ELF-1 (cell line): ENCODE measurements at places on chromosomes 7 and 10.

DNA sequence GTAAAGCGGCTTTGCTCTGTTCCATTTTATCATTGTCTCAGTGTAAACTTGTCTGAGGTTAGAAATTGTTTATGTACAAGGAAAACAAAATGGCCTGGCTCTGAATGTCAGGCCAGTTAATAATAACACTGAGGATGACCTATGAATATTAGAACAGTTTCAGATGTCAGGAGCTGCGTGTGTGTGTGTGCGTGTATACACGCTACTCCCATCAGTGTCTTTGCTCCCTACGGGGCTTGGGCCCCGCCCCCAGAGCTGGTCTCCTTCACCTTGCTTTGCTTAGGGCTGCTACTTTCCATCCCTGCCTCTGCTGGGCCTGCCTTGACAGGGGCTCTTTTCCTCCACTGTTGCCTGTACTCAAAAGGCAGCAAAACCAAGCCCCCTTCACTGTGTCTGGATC, 142.3 kb upstream of the BET1 start:
- no peak for DNase-seq

GRCh38 chr10:114607358-114607998, 50.6 kb downstream of the ABLIM1 start:
- DNase-seq = no peak

DNA sequence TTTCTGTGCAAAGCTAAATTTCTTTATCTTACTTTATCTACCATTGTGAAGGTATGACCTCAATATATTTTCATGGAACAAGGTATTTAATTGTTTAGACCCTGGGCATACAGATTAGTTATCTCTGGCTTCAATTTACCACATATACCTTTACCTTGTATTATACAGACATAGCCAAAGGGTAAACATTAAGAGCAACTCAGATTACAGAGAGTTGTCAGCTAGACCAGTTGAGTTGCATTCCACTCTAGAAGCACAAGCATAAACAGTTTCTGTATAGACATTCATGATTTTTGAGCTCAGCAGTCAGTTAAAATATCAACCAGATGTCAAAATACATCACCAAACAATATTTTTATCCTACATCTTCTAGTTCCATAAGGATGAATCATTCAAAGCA, 857.3 kb upstream of the ZWINT start:
- no peak for DNase-seq

- no peak for DNase-seq
Observed at GRCh38 chr10:22183771-22184461, 33.9 kb downstream of the EBLN1 start.

- no peak for DNase-seq
Observed at GRCh38 chr10:76514321-76514720, 1082.9 kb downstream of the LRMDA start.

DNA sequence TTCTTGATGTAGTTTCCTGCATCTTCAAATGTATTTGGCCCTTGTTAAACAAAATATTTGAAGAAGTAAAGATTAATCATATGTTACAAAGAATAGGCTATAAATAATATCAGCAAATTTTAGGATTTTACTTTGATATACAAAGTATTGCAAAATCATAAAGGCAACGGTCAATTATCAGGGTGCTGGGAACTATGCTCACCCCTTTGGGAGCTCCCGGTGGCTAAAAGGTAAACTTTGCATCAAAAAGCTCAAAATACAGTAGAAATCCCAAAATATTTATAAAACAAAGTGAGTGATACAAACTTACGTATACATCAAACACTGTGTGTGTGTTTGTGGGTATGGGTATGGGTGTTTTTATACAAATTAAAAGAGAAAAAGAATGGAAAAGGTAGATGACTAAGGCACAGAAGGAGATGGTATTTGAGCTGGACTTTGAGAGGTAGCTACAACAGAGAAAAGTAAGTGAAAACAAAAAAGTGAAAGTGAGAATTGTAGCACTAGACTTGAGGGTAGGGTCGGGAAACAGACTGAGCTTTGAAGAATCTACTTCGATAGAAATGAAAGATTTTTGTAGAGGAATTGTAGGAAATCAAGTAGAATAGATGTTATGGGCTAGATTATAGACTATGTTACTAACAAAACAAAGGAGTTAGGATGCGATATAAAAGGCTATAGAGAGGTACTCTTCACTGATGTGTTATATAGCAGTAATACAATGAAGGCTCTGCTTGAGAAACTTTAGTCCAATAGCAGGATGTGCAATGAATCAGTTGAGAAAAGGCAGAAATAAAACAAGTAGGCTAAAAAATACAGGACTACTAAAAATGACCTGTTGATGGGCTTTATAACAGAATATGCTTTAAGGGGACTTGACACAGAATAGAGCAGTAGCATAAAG, 52.8 kb downstream of the GNAT3 start:
- DNase-seq = no peak

DNA sequence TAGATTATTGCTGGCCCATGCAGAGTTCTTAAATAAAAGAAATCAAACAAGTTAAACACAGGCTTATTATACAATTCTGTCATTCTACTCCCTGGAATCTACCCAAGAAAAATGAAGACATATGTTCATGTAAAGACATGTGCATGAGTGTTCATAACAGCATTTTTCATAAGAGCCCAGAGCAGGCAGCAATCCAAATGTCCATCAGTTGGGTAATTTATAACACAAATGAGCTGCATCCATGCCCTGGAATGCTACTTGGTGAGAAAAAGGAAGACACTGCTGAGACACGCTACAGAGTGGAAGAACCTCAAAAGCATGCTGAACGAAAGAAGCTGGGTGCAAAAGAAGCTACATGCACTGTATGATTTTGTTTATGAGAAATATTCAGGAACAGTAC, 342.6 kb downstream of the TCERG1L start:
- no peak for DNase-seq

DNA sequence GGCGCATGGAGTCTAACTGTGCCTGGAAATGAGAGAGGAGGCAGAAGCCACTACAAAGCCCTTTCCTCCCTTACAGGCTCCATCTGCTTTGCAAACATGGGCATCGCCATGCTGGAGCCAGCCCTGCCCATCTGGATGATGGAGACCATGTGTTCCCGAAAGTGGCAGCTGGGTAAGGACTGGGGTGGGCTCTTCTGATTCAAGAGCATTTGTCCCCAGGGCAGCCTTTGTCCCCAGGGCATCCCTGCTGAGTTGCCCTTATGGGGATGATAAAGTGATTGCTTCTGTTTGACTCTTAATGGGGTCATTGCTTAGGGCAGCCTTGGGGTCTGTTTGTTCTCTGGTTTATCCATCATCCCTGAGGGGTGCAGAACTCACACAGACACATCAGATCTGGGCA, 16.8 kb downstream of the SLC18A2 start:
- peak; percentile 14 for DNase-seq

- DNase-seq = peak; percentile 70
Observed at GRCh38 chr7:122885583-122886356, 490 bp downstream of the CADPS2 start.

- no peak for DNase-seq
Observed at GRCh38 chr7:108684629-108685028, 115.0 kb downstream of the DNAJB9 start.

DNA sequence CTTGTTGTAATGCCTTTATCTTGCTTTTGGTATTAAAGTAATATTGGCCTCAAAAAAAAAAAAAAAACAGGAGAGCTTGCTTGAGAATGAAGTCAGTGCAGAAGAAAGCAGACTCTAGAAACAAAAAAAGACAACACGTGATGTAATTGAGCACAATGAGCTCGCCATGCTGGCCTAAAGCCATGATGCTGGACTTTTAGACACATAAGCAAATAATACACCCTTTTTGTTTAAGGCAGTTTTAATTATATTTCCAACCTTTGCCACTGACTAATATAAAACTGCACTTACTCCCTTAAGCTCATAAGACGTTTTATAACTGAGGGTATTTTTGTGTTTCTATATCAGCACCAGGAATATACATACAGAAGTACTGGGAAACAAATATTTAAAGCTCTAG, 798.3 kb downstream of the KCNMA1 start:
- no peak for DNase-seq

DNA sequence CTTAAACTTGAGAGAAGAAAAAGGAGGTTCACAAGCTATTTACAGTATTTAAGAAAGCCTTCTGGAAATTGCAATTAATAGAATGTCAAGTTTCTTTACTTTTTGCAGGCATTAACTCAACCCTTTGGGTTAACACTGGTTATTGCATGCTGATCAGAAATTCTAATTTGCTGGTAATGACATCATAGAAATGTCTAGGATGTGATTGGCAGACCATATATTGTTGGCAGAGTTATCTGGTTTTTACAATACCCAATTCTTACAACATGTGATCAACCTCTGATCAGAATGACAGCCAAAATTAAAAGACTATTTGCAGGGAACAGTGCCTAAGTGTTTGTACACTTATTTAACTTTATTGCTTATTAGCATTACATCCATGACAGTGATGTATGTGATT, 1.6 kb upstream of the CASD1 start:
- DNase-seq = no peak

DNA sequence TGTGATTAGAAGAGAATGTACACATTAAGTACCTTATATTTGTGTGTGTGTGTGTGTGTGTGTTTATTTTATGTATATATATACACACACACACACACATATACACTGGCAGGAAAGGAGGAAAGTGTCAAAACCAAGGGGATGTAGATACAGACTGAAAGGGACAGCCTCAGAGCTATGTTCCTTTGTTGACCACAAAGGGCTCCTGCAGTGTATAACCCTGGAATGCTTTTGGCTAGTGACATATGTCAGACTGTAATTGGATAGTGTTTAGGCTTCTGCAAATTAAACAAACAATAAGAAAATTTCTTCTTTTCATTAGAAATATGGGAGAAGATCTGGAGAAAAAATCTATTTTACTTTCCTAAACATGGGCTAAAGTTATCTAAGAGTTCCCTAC, 15.9 kb downstream of the GBF1 start:
- no peak for DNase-seq

- peak; percentile 36 for DNase-seq
Observed at GRCh38 chr10:7409045-7409731, 1.6 kb downstream of the SFMBT2 start.

- no peak for DNase-seq
Observed at GRCh38 chr7:17524746-17525145, 226.3 kb downstream of the AHR start.

- no peak for DNase-seq
Observed at GRCh38 chr10:115022733-115023132, 70.4 kb upstream of the ATRNL1 start.

DNA sequence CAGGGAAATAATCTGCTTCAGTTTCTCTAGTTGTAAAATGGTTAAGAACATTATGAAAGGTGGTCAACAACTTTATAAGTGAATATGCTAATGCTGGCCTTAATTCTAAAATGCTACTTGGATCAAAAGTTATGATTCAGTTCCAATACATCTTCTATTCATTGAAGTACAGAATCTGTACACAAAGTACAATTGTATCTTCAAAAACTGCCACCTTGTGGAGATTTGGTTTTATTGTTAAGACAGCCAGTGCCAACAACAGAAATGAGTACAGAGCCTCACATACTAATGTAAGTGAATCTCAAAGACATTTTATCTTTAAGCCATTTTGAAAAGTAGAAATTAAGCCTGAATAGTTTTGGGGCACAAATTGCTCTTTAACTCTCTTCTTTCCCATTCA, 194.0 kb downstream of the CFTR start:
- no peak for DNase-seq

DNA sequence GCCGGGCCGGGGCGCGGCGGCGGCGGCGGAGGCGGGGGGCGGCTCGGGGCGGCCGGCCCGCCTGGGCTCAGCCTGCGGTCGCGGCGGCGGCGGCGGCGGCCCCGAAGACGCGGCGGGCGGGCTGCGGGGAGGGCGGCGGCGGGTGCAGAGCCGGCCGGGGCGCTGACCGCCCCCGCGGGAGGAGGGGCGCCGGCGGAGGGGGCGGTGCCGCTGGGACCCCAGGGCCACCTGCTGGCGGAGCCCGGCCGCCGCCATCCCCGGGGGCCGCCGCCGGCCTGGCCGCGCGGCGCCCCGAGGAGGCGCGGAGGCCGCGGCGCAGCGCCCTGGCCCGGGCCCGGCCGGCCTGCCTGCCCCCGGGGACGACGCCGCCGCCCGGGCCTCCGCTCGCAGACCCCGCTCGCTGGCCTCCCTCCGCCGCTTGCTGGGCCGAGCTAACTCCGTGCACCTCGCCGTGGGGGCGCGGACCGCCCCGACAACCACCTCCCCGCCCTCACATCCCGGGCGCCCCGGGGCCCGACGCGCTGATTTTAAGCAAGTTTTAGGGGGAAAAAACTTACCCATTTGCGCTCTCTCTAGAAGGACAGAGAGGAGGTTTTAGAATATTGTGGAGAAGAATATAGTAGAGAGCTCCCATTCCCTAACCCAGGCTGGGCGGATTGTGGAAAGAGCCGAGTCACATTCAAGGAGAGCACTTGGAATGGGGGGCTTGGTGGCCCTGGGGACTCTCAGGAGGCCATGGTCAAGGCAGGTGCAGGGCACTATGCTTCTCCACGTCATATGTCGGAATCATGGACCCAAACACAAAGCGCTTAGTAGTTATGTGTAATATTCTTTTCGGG, at the start of gene BEND7:
BEND7 (minus strand) TSS at position 140 of the 839 bp plus-strand sequence. CDS start 481 bp downstream, outside the sequence.
- DNase-seq = no peak

GRCh38 chr10:843703-844102, 87.8 kb downstream of the LARP4B start:
- no peak for DNase-seq
